ENCODE measurements at places on chromosomes 3 and 15. TPM values are rescaled to one million over a fixed set of nuclear protein-coding genes. Genes with fewer than 3 reads are reported as not detected.

Gene BLM
- 2.2 TPM for total RNA-seq

Gene RTF1
- 49.0 TPM for total RNA-seq

Gene TRH
- not detected for total RNA-seq

Gene KNG1
- total RNA-seq, result 0.48 TPM

Gene GUCA1C
- not detected for total RNA-seq

Gene FURIN
- 48.5 TPM for total RNA-seq

Gene TP63
- 0.96 TPM for total RNA-seq

Gene SEMA3G
- 12.3 TPM for total RNA-seq

Gene NDUFB5
- 62.6 TPM for total RNA-seq

Gene VIPR1
- 25.2 TPM for total RNA-seq

Data from breast epithelium (tissue), 4 donors.